ENCODE measurements at places on chromosomes 13 and 19. TPM values are rescaled to one million over a fixed set of nuclear protein-coding genes. Genes with fewer than 3 reads are reported as not detected.

Gene RETN
- total RNA-seq = not detected

Gene P2RY11
- 7.6 TPM for total RNA-seq

Gene RDH8
- total RNA-seq = 0.43 TPM

Gene ATF5
- 54.2 TPM for total RNA-seq

Gene ARHGEF18
- total RNA-seq = 51.9 TPM
